ENCODE measurements at places on chromosomes 2 and 18. TPM values are rescaled to one million over a fixed set of nuclear protein-coding genes. Genes with fewer than 3 reads are reported as not detected.

GRCh38 chr18:37570336-37570930 lies 4.8 kb upstream of the CELF4 start:
- DNase-seq = no peak

GRCh38 chr2:31274401-31275075 lies 40.6 kb downstream of the EHD3 start:
- DNase-seq = no peak

DNA sequence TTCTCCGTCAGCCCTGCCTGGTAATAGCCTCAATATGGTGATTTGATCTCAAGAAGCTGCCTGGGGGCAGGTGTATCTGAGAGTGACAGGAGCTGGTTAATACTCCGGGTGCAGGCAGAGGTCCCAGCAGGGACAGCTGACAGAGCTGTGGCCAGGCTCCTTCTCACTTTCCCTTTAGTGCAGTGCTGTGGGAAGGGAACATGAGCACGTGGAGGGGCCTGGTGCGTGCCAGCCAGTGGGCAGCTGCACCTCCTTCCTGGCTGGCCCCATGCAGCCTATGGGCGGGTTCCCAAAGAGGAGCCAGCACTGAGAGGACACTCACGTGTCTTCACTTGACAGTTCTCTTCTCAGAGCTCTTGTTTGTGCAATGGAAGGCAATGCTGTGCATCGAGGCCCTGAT lies 9.1 kb downstream of the CNNM4 start:
- no peak for DNase-seq

DNA sequence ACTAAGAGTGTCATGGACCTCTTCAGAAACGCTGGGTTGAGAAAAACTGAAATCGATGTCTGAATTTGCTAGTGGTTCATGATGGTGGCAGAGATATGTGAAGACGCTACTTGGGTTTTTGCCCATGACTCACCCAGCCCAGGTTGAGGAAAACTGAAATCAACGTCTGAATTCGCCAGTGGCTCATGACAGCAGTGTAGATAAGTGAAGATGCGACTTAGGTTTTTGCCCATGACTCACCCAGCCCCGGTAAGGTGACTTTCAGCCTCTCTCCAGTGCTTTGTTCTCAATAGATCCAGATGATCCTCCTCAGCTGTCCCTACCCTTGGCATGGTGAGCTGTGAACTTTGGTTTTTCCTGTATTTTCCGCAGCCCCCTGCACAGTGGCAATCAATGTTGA lies 105.3 kb upstream of the SIX3 start:
- peak; percentile 22 for DNase-seq

TRIM54 gene
- total RNA-seq = 0.24 TPM
